CD4-positive, alpha-beta T cell treated with Interleukin-2 at 100 ng/mL for 4 hours (primary cell): ENCODE measurements at places on chromosomes 2 and 18.

DNA sequence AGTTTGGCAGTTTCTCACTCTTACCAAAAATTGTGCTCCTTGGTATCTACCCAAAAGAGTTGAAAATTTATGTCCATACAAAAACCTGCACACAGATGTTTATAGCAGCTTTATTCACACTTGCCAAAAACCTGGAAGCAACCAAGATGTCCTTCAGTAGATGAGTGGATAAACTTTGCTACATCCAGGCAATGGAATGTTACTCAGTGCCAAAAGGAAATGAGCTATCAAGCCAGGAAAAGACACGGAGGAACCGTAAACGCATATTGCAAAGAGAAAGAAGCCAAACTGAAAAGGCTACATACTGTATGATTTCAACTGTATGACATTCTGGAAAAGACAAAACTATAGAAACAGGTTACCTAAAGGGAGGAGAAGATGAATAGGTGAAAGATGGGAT is 36.1 kb downstream of the TMEM163 start:
- no peak for DNase-seq

GRCh38 chr2:241373446-241373845 is 17.4 kb downstream of the FARP2 start:
- DNase-seq: no peak

- DNase-seq: no peak
Measured at GRCh38 chr2:16773080-16773713, 107.6 kb upstream of the CYRIA start.

DNA sequence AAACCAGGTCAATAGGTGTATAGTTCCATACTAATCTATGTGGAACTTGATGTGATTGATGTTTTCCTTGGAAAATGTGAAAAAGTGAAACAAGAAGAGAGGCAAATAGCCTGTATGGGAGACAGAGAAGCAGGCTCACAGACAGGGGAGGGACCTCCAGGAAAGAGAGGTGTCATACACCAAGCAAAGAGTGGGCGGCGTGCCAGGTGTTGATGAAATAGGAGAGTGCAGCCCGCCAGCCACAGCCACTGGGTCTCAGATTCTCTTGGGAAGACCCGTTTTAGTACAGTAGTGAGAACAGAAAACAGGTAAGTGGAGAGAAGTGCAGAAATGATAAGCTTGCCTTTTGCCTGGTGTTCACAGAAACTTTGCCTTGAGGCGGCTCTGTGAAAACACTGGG is 301.9 kb downstream of the ZNF407 start:
- no peak for DNase-seq

DNA sequence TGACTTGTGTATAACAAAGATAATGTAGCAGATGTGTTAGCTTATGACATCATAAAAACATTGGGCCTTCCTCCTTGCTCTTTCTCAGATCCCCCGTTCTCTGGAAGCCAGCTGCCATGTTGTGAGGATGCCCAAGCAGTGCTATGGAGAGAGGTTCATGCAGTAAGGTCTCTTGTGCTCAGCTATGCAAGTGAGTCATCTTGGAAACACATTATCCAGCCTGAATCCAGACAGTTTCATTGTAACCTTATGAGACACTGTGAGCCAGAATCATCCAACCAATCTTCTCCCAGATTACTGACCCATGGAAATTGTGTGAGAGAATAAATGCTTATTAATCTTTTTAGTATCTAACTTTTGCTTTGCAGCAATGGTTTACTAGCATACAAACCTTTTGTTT is 60.8 kb downstream of the ST6GAL2 start:
- no peak for DNase-seq

GRCh38 chr2:75047189-75047991 is 88.9 kb downstream of the POLE4 start:
- no peak for DNase-seq

- no peak for DNase-seq
Measured at GRCh38 chr2:217521820-217522219, 481.0 kb downstream of the TNS1 start.

DNA sequence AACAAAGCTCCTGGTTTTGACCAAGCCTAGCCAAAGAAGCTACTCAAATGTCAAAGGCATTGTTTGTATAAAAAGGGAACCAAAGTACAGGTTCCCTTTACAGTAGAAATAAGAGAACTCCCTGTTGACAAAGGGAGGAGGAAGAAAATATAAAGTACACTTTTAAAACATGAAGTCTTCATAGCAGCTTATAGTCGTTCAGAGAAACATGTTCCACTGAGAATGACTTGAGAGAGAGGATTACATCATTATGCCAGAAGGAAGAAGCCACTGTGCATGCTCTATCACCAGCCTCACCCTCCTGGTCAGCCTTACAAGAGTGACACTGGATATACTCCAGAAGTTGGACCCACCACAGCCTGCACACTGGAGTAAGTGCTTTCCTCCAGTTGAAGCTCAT is 2.5 kb upstream of the DHRS9 start:
- no peak for DNase-seq

- DNase-seq: no peak
Measured at GRCh38 chr18:46609048-46609447, 48.0 kb downstream of the LOXHD1 start.

- DNase-seq: no peak
Measured at GRCh38 chr2:41216978-41217377, 765.1 kb upstream of the SLC8A1 start.

GRCh38 chr2:239014458-239015217 is 166.8 kb downstream of the TWIST2 start:
- no peak for DNase-seq

DNA sequence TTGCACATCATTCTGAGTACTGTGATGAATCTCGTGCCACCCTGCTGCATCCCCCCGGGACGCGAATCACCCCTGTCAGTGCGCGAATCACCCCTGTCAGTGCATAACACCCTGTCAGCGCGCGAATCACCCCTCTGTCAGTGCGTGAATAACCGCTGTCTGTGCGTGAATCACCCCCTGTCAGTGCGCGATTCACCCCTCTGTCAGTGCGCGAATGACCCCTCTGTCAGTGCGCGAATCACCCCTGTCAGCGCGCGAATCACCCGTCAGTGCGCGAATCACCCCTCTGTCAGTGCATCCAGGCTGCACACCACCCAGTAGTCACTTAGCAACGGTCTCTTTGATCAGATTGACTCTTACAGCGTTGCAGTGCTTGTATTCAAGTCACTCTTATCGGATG is 134.4 kb upstream of the TPO start:
- DNase-seq: no peak

DNA sequence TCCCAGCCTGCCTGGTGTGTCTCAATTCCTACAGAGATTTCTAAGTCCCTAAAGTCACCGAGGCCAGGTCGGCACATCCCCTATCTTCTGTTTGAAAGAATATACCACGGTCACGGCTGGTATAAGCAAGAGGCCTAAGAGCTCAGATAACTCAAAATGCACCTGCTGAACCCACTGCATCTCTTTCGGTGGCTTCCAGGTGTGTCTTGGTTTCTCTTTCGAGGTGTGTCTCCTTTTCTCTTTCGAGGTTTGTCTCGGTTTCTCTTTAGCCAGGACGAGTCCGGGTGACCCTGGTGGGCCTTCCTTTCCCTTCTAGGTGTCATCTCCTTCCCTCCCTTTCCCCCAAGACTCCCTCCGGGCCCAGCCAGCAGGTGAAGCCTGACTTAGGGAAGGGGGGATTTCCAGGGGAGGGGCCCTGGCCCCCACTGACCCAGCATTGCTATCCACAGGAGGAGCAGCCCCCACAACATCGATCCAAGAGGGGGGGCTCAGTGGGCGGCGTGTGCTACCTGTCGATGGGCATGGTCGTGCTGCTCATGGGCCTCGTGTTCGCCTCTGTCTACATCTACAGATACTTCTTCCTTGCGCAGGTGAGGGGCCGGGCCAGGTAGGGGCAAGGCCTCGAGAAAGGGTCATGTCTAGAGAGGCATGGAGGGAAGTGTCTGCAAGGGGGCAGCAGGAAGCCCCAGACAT is 8.4 kb downstream of the ITM2C start:
- DNase-seq: no peak

GRCh38 chr2:65199891-65200290 is 27.7 kb upstream of the ACTR2 start:
- DNase-seq: no peak

GRCh38 chr2:229270551-229271410 is at the start of gene PID1:
Gene PID1 (minus strand): TSS chr2:229271287. CDS start chr2:229271043, 244 bp downstream.
- DNase-seq: no peak

DNA sequence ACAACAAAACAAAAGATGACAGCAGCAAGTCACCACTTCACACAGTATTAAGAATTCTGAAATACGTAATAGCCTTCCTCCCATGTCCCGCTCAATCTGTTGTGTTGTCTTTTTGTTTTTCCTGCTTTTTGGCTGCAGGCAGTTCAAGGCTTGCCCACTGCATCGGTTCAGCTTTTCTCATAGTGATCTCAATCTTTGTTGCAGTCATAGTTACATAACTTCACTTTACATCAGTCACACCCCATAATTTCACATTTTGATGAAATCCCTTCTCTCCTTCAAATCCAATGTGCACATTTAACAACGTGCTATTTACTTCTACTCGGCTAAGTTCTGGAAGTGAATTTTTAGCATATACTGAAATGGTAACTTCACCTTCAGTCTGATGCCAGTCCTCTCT is 33.8 kb upstream of the HAAO start:
- DNase-seq: no peak

- DNase-seq: no peak
Measured at GRCh38 chr2:100207411-100207885, 65.1 kb upstream of the AFF3 start.

DNA sequence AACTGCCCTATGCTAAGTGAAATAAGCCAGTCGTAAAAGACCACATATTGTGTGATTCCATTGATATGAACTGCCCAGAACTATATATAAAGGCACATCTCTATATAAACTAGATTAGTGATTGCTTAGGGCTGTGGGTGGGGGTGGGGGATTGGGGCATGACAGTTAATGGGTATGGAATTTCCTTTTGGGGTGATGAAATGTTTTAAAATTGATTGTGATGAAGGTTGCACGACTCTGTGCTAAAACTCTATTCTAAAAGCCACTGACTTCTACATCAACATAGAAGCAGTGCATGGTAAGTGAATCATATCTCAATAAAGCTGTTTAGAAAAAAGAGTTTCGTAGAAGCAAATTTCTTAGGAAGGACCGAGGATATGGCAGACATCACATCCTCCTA is 53.0 kb downstream of the CDCA7 start:
- no peak for DNase-seq

DNA sequence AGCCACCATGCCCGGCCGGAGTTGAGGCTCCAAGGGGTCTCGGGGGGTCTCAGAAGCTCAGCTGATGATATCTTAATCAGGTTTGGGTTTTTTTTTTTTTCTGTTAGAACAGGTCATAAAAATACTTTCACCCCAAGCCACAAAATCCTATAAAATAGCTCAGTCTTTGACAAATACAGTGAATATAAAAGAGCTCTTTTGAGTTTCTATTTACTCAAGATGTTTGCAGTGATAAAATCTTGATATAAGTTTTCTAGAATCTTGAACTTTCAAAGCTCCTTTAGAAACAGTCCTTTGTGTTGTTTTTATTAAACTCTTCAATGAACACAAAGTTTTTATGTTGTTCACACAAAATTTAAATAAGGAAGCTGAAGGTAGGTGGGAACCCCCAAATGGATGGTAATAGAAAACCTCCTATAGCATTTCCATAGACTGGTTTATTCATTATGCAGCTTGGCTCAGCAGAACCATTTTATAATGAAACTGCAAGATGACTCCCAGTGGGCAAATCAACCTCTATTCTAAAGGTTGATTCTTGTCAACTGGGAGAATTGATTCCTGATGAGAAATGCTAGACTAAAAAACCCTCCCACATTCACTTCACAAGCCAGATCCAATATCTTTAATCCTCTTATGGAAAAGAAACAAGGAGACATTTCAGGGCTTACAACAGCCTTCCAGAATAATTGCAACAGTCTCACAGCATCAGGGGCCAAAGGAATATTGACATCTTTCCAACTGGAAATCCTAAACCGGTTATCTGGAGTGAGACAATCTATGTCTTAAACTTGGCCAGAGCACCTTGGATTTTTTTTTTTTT is 13.6 kb upstream of the NARS1 start:
- no peak for DNase-seq

DNA sequence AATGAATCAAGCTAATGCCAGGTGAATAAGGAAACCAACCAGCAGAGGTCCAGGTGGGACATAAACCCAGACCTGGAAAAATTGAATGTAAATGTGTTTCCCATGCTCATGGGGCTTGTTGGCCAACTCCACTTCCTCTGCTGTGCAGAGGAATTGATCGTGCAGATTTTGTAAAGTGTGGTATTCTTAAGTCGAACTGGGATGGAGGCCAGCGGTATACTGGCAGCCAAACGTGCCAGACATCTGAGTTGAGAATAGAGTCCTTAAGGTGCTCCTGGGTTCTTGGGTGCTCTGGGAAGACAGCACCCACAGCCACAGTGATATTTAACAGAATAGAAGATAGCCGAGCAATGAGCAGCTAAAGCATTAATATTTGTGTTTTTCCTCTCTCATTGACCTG is 146.5 kb upstream of the LGALSL start:
- no peak for DNase-seq

DNA sequence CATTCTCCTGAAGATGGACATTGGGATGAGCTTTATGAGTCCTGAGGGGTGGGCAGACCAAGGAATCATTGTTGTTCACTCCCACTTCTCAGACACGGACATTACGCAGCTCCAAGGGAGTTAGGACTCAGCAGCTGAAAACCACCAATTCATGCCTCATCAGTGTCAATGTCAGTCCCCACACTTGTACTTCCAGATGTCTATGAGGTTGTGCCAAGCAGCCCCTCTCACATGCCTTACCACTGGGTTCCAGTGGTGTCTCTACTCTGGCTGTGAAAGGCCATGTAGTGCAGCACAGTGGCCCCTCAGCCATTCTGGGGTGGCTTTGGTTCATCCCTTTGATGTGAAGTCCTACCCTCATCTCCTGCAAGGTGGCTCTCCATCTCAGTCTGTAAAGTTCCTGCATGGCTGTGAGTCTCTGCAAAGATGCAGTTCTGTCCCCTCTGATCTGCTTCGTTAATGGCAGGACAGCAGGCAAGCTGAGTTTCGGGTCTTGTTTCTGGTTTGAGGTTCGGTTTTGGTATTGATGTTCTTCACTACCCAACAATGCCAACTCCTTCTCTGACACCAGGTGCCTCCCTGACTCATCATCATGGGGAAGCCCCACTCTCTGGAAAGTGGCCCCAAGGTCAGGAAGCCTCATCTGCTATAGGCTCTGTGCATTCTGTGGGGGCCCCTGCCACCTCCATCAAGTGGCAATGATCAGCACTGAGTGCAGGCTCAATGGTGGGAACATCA is 14.0 kb upstream of the COL6A3 start:
- DNase-seq: peak; percentile 59

DNA sequence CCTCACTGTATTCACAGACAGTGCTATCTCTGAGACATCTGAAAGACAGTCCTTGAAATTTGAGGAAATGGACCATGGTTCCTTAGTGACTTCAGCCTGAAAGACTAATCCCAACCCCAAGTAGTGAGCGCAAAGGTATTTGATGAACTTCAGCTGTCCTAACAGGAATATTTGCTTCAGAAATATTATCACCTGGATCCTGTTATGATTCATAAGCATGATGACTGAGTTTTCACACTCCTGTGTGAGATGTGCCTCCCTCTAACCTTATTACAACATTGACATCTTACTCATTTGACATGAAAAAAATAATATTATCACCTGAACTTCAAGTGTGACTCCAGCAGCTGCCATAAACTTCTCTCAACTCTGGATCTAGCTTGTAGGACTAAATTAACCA is 11.6 kb upstream of the MRPL19 start:
- no peak for DNase-seq
